ENCODE measurements at places on chromosomes 4 and X. TPM values are rescaled to one million over a fixed set of nuclear protein-coding genes. Genes with fewer than 3 reads are reported as not detected.

Gene PHKA1
- total RNA-seq, result 2.6 TPM

DNA sequence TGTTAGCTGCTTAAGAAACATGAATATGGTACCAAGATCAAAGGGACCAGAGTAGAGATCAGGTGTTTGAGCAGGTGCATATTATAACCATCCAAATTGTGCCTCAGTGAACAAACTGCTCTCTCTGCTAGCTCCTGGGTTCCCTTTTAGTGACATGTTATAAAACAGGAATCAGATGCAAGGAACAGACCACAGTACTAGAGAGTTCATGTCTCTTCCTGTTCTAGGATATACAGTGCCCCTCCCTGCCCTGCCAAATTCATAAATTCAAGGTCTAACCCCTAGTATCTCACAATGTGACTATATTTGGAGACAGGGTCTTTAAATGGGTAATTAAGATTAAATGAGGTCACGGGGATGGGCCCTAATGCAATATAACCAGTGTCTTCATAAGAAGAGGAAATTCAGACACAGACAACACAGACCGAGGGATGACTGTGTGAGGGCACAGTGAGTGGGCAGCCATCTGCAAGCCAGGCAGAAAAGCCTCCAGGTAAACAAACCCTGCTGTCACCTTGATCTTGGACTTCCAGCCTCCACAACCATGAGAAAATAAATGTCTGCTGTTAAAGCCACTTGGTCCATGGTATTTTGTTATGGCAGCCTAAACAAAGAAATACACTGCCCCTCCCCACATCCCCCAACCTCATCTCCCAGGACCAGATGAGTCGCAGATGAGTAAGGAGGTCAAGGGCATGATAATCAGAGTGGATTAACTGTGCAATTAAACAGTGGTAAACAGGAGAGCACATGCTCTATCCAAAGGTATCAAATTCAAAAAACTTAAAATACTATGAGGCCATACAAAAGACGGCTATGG is 82.5 kb downstream of the RBM47 start:
- no peak overlapping the region for H3K4me3 ChIP-seq
- DNase-seq, result no peak
- no peak overlapping the region for H3K27ac ChIP-seq
- peaks cover 7% of the 10 kb centered on the region for H3K4me1 ChIP-seq
- no peaks in the 10 kb centered on the region for H3K27me3 ChIP-seq

GRCh38 chrX:23854122-23854521 is 53.6 kb downstream of the APOO start:
- no peak overlapping the region for H3K27ac ChIP-seq
- H3K4me1 ChIP-seq, result no peaks in the 10 kb centered on the region
- no peak overlapping the region for H3K4me3 ChIP-seq
- peaks cover 10% of the 10 kb centered on the region for H3K36me3 ChIP-seq
- no peaks in the 10 kb centered on the region for H3K27me3 ChIP-seq
- no peak for DNase-seq

Gene AWAT2
- total RNA-seq, result not detected

Gene AREG
- 0.64 TPM for total RNA-seq

DNA sequence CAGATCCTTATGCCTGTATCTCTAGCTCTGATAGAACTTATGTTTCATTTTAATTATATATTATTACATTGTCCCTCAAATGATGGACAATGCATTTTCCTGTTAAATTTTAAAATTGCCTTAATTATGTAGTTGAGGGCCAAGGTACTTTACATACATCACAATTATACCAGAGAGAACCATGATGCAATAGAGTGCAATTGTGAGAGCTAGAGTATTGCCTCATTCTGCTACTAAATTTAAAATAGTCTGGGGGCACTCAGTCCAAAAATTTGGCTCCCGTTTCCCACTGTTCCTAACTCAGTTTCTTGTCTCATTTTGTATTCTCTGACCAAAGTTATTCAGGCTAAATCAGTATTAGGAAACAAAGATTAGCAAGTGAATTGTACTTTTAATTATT is 378.5 kb upstream of the ZFP42 start:
- no peak for DNase-seq
- no peaks in the 10 kb centered on the region for H3K36me3 ChIP-seq
- H3K4me1 ChIP-seq, result peaks cover 20% of the 10 kb centered on the region
- no peak overlapping the region for H3K4me3 ChIP-seq
- H3K27ac ChIP-seq, result no peak overlapping the region
- H3K27me3 ChIP-seq, result no peaks in the 10 kb centered on the region

DNA sequence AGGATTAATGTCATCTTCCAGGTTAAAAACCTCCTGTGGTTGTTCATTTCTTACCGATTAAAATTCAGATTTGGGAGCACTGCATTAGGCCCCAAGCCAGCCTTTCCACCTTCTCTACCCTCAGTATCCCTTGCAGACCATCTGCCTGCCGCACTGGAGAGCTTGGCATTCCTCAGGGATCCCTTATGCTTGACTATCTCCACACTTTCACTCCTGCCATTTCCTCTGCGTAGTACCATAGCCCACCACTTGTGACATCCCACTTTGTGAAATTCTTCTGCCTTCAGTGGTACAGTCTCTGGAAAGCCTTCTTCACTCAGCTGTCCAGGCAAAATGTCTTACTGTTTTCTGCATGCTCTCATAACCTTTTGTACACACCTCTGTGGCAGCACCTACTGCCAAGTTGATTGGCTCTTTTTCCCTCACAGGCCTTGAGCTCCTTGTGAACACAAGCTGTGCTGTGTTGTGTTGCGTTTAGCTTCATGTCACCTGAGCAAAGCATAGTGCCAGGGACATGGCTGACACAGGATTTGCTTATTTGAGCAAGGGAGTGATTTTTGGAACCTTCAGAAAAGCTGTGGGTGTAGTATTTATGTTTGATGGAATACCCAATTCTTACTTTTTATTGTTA is 156.4 kb downstream of the ARX start:
- no peak for DNase-seq
- peaks cover 13% of the 10 kb centered on the region for H3K4me1 ChIP-seq
- H3K27me3 ChIP-seq, result no peaks in the 10 kb centered on the region
- H3K4me3 ChIP-seq, result no peak overlapping the region
- peaks cover 5% of the 10 kb centered on the region for H3K36me3 ChIP-seq

GRCh38 chr4:101414496-101414895 is 67.2 kb upstream of the PPP3CA start:
- H3K4me3 ChIP-seq, result no peak overlapping the region
- H3K27ac ChIP-seq, result no peak overlapping the region
- no peaks in the 10 kb centered on the region for H3K36me3 ChIP-seq
- H3K4me1 ChIP-seq, result peaks cover 12% of the 10 kb centered on the region
- no peaks in the 10 kb centered on the region for H3K27me3 ChIP-seq
- no peak for DNase-seq

DNA sequence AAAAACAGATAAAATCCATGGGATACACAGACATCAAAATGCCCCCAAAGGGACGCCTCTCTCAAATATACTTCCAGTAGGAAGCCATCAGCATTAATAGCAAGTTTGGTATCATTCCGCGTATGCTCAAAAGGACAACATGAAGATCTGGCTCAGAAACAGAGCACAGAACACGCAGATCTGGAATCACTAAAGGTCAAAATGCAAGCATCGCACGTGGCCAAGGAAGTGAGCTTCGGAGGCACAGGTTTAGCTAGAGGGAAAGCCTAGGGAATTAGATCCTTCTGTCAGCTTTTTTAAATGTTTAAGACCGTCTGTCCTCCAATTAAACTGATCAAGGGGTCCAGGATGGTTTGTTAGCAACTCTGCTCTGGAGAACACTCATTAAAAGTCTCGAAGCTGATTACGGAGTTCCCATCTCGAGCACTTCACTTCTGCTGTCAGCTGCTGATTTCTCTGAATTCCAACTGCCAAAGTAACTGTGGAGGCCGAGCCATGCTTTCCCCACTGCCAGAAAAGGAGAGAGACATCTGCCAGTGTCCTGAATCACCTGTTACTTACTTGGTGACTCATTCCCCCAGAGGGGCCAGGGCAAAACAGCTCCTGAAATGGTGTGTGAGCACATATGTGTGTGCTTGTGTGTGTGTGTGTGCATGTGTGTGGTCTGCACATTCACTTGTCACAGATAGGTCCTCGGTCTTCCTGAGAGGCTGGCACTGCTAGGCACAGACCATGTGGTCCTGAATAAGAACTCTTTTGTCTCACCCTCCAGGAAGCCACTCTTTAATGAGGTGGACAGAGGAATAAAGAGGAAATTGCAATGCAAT is 177.7 kb upstream of the PPARGC1A start:
- H3K36me3 ChIP-seq, result no peaks in the 10 kb centered on the region
- DNase-seq, result no peak
- no peaks in the 10 kb centered on the region for H3K27me3 ChIP-seq
- H3K4me1 ChIP-seq, result peaks cover 17% of the 10 kb centered on the region

Gene MUC7
- not detected for total RNA-seq

Gene RHOH
- not detected for total RNA-seq

- no peak for DNase-seq
- H3K4me3 ChIP-seq, result no peak overlapping the region
- H3K4me1 ChIP-seq, result peaks cover 29% of the 10 kb centered on the region
- no peak overlapping the region for H3K27ac ChIP-seq
- H3K36me3 ChIP-seq, result no peaks in the 10 kb centered on the region
These were observed 301.2 kb downstream of the BMPR1B start for GRCh38 chr4:95058991-95059390.

Gene TMEM31
- not detected for total RNA-seq

Gene SPANXC
- total RNA-seq, result not detected

GRCh38 chrX:122934131-122934530 is 249.9 kb upstream of the GRIA3 start:
- no peaks in the 10 kb centered on the region for H3K27me3 ChIP-seq
- H3K4me3 ChIP-seq, result no peak overlapping the region

- H3K4me3 ChIP-seq, result no peak overlapping the region
- peaks cover 62% of the 10 kb centered on the region for H3K4me1 ChIP-seq
- no peak for DNase-seq
- H3K36me3 ChIP-seq, result no peaks in the 10 kb centered on the region
These were observed 47.9 kb downstream of the TMEM131L start for GRCh38 chr4:153514001-153514526.

- peak overlapping the region; percentile 88 for H3K27ac ChIP-seq
- peak overlapping the region; percentile 96 for H3K4me3 ChIP-seq
- peaks cover 18% of the 10 kb centered on the region for H3K4me1 ChIP-seq
- no peak for DNase-seq
- peaks cover 4% of the 10 kb centered on the region for H3K36me3 ChIP-seq
These were observed 12.7 kb downstream of the ACOX3 start for GRCh38 chr4:8427761-8428287.
